ENCODE measurements at places on chromosomes 7 and 10. TPM values are rescaled to one million over a fixed set of nuclear protein-coding genes. Genes with fewer than 3 reads are reported as not detected.

The CRYGN gene
- total RNA-seq: 0.43 TPM

The MLLT10 gene
- 33.0 TPM for total RNA-seq

The RBP3 gene
- total RNA-seq: not detected

The ATAD1 gene
- total RNA-seq: 39.2 TPM

The RAMP3 gene
- total RNA-seq: 23.2 TPM

The OR6B1 gene
- not detected for total RNA-seq

The HECW1 gene
- 3.8 TPM for total RNA-seq

The TAS2R41 gene
- not detected for total RNA-seq

The GRM3 gene
- total RNA-seq: 0.09 TPM

The SEMA4G gene
- 55.1 TPM for total RNA-seq

The CCDC3 gene
- 304 TPM for total RNA-seq

The FOXI2 gene
- total RNA-seq: 0.23 TPM

The SLC13A1 gene
- 132 TPM for total RNA-seq

All from mucosa of gallbladder (tissue), 1 donor.